ENCODE measurements at places on chromosomes 7 and 10. TPM values are rescaled to one million over a fixed set of nuclear protein-coding genes. Genes with fewer than 3 reads are reported as not detected.

GRCh38 chr7:124155432-124156022 is 122.7 kb upstream of the TMEM229A start:
- no peaks in the 10 kb centered on the region for H3K4me1 ChIP-seq
- no peak for DNase-seq
- no peaks in the 10 kb centered on the region for H3K27me3 ChIP-seq
- no peak overlapping the region for H3K4me3 ChIP-seq

The CXCL12 gene
- total RNA-seq, result 16.6 TPM

The NEUROD6 gene
- total RNA-seq, result not detected

The SKIDA1 gene
- 0.09 TPM for total RNA-seq

DNA sequence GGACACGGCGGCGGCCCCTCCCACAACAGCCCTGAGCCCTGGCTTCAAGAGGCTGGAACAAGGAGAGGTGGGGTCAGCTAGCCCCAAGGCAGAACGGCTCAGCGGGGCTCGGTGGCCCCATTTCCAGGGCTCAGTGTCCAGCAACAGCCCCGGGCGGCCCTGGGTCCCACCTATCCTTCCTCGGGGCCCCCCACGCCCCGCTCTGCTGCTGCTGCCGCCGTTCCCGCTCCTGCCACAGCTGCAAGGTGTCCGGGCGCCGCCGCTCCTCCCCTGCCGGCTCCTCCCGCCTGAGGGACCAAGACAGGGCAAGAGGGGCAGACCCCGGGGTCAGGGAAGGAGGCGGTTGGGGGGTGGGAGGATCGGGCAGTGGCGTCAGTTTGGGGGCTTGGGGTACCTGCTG is 3.4 kb upstream of the SAP25 start:
- no peak overlapping the region for H3K27ac ChIP-seq
- peaks cover 86% of the 10 kb centered on the region for H3K36me3 ChIP-seq
- H3K4me1 ChIP-seq, result no peaks in the 10 kb centered on the region
- DNase-seq, result no peak
- H3K4me3 ChIP-seq, result no peak overlapping the region
- peaks cover 14% of the 10 kb centered on the region for H3K27me3 ChIP-seq

DNA sequence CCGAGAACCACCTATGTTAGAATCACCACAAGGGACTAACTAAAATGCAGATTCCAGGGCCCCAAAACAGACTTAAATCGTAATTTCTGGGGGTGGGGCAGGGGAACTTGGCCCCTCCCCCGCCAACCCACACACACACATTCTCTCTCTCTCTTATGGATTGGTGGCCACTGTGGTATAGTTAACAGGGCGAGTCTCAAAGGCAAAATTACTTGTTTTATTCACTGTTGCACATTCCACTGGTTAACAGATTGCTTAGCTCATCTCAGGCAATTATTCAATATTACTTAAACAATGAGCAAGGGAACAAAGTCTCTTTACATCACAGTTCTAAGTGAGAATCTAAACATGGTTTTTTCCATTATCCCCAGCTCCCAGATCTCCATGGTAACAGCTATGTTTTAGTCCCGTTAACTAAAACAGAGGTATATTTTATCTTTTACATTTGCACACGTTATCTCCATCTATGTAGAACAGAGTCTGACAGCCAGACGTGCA is 38.5 kb downstream of the IGF2BP3 start:
- H3K27me3 ChIP-seq, result no peaks in the 10 kb centered on the region
- no peak for DNase-seq
- H3K4me3 ChIP-seq, result no peak overlapping the region
- no peaks in the 10 kb centered on the region for H3K4me1 ChIP-seq
- no peaks in the 10 kb centered on the region for H3K36me3 ChIP-seq

GRCh38 chr10:62492012-62492869 is 118.1 kb downstream of the ZNF365 start:
- no peak overlapping the region for H3K4me3 ChIP-seq
- H3K4me1 ChIP-seq, result no peaks in the 10 kb centered on the region
- DNase-seq, result no peak
- no peak overlapping the region for H3K27ac ChIP-seq

GRCh38 chr7:103824251-103824650 is 165.2 kb downstream of the RELN start:
- H3K4me3 ChIP-seq, result no peak overlapping the region
- no peak for DNase-seq
- H3K27me3 ChIP-seq, result no peaks in the 10 kb centered on the region
- H3K36me3 ChIP-seq, result no peaks in the 10 kb centered on the region
- H3K4me1 ChIP-seq, result no peaks in the 10 kb centered on the region

- no peaks in the 10 kb centered on the region for H3K36me3 ChIP-seq
- peaks cover 11% of the 10 kb centered on the region for H3K4me1 ChIP-seq
- no peak overlapping the region for H3K4me3 ChIP-seq
- H3K27ac ChIP-seq, result no peak overlapping the region
- no peaks in the 10 kb centered on the region for H3K27me3 ChIP-seq
- no peak for DNase-seq
Measured at GRCh38 chr7:44156453-44157010, 15.4 kb upstream of the MYL7 start.

Data from gastrocnemius medialis (tissue), 4 donors.